Iris pigment epithelial cell (primary cell): ENCODE measurements at places on chromosomes 1 and 21.

GRCh38 chr1:76048926-76049325 is 25.6 kb upstream of the ST6GALNAC3 start:
- DNase-seq, result no peak

DNA sequence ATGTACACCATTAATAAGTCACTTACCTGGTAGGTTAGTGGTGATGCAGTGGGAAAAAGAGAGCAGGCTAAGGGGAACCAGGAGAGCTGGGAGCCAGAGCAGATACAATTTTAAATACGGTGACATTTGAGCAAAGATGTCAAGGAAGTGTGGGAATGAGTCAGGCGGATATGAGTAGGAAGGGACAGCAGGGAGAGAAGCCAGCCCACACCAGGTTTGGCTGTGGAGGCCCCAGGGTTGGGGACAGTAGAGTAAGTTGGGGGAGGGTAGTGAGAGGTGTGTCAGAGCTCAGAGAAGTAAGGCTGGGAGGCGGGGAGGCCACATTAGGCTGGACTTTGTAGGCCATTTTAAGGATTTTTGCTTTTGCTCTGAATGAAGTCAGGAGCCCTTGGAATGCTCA is 482.0 kb downstream of the DISC1 start:
- no peak for DNase-seq

DNA sequence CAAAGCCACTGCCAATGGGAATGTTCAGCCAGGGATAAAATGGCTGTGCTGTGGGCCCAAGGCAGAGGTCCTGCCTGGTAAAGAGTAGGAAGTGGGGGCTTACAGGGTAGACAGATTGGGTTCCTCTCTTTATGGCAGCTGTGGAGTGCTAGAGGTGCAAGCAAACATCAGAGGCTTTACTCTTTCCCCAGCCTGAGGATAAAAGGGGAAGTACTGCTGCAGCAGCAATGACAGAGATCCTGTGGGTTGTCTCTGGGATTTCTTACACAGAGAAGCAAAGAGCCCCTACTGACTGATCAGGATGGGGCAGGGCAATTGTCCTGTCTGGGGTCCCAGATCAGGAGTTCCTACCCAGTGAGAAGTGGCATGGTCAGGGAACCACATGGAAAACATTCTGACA is 54.2 kb downstream of the DRAM2 start:
- no peak for DNase-seq

DNA sequence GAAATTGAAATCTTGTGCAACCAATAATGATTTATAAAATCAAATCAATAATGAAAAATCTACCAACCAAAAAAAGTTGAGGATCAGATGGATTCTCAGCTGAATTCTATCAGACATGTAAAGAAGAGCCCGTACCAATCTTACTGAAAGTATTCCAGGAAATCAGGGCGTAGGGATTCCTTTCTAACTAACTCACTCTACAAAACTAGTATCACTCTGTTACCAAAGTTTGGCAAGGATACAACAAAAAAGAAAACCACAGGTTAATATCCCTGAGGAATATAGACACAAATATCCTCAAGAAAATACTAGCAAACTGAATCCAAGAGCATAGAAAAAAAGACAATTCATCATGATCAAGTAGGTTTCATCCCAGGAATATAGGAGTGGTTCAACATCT is 52.8 kb upstream of the ADGRL4 start:
- peak; percentile 20 for DNase-seq

DNA sequence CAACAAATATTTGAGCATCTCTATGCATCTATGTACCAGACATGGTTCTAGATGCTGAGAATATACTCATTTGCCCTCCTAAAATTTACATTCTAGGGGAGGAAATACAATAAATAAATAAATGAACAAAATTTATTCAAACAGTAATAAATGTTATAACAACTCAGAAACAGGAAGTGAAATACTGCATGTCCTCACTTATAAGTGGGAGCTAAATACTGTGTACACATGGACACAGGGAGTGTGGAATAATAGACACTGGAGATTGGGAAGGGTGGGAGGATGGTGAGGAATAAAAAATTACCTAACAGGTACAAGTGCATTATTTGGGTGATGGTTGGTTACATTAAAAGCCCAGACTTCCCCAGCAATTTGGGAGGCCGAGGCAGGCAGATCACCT is 4.3 kb downstream of the COA7 start:
- DNase-seq, result no peak

DNA sequence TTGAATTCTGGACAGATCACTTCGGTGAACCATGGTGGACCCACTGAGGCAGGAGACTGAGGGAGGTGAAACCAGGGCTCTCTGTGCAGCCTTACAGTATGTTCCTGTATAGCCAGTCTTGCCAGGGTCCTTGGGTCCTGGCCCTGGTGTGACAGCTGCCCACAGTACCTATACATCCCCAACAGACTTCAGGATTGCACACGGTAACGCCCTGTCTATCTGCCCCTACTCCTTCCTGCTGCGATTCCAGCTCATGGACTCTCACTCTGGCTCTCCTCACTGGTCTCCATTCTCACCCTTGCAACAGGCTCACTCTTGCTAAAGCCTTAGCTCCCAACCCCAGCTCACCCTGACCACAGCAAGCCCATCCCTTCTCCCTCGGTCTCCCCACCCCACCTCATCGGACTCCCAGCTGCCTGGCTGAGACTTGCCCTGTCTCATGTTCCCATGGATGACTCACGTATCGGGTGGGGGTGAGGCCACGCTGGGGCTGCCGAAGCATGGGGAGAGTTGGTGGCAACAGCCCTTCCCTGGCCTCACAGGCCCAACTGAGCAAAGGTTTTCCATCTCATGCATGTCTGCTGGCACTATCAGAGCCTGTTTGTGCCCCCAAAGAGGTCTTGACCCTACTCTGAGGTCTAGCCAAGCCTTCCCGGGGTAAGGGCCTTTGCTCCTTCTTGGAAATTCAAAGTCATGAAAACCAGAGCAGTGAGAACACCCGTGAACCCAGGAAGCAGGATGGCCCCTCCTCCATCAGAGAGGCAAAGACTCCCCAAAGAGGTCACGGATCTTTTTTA is 7.1 kb downstream of the PHLDA3 start:
- DNase-seq, result peak; percentile 100
